SHP77 treated with DMSO at 0.1 percent for 48 hours (cell line): ENCODE measurements at places on chromosomes 6 and 20.

GRCh38 chr6:6730831-6731230, 142.3 kb downstream of the LY86 start:
- DNase-seq: no peak

- no peak for DNase-seq
Observed at GRCh38 chr6:3280866-3281465, 22.2 kb downstream of the PSMG4 start.

DNA sequence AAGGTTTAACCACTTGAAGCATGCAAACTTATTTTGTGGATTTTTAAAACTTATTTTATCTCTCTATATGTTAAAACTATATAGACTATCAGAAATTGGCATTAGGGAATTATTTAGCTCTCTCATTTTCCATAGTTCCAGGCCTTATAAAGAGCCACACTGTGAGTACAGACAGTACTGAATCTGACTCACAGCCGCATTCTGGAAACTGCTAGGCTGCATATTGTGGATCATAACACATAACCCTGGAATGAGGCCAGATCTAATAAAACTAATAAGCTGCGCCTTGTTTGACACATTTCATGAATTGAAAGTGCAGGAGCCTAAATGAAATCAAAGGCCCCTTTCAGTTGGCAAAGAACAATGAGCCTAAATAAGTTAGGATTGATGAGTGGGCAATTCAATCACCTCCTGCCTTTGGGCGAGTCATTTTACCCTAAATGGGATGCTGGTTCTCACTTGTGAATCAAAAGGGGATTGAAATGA, 308.4 kb downstream of the PACRG start:
- no peak for DNase-seq

- no peak for DNase-seq
Observed at GRCh38 chr6:19157486-19157885, 679.7 kb upstream of the ID4 start.

DNA sequence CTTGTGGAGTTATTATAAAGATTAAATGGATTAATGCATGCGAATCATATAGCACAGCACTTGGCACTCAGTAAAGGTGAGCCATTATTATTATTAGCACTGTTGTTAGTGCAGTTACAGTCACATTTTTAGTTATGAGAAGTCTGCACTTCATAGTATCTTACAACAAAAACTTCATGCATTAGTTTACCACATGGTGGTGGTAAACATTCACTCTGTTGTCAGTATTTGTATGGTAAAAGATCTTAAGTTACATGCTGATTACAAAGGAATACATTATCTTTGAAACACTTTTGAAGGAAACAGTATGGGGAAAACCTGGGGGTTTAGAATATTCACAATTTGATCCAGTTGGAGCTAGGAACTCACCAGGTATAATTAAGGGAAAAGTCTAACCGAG, 20.8 kb downstream of the TMEM14A start:
- DNase-seq: no peak

- DNase-seq: no peak
Observed at GRCh38 chr6:72381076-72381475, 240.8 kb upstream of the KCNQ5 start.

DNA sequence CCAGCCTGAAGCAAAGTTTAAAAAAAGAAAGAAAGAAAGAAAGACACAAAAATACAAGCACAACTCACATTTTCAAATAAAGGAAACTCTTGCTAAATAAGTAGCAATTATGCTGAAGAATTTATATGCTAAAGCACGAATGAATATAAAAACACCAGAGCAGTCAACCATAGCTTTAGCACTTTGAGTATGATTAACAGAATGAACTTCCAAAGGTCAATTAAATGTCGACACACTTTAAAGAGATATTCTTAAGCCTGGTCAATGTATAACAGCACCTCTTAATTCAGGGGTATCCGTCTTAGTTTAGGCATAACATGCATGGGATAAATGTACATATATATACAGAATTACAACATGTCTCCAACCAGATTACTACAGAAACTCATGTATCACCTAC, 125.9 kb downstream of the OGFRL1 start:
- no peak for DNase-seq

DNA sequence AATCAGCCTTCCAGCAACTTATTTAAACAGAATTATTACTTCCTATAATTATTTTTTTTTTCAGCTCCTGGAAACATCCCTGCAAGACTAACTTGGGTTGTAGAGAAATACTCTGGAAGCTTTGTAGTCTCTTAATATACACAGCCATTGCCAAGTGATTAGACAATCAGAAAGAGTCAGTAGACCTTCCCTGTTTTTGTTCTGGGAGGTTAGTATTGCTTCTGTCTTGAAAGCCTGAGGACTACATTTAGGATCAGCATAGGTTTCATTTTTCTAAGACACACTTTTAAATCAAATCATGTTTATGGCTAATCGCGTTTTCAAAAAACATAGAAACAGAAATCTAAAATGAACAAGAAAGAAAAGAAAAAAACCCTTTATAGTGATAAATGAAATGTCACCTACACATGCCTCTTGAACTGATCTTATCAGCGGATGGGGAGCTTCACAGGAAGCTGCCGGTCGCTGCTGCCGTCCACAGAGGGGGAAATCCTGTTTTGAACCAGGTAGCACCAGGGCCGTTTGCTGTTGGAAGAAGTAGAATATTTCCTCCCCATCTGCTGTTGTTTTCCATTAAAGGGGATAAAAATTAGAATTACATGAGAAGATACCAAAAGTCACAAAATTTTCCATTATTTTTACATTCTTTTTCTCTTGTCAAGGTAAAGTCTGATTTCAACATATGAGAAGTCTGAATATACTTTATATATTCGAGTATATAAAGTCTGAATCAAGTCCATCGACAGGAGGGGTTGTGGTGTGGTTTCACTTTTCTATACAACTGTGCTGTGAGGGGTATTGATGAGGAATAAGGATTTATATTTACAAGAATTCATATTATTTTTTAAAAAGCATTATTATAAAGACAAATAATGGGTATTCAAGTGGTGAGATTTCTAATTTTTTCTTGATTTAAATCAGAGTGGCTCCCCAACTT, 94.6 kb downstream of the ARMC2 start:
- DNase-seq: peak; percentile 44

- DNase-seq: no peak
Observed at GRCh38 chr20:53901064-53901463, 169.3 kb downstream of the BCAS1 start.

- DNase-seq: no peak
Observed at GRCh38 chr20:43722153-43722505, 4.7 kb downstream of the GTSF1L start.

DNA sequence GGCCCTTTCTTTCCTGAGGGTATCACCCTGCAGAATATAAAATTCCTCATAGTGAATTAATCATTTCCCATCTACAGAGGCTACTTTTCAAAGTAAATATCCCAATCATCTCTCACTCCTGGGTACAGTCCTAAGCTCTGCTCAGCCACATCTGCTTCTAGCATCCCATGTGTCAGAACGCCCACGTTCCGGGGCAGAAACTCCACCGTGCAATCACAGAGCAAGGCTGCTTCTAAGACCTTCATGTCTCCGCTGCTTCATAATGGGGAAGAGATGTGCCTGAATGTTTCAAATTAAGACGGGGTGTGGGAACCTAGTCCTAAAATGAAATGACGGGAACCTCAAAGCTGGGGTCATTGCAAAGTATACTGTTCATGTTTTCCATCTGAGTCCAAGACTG, 208.8 kb upstream of the GMDS start:
- no peak for DNase-seq

DNA sequence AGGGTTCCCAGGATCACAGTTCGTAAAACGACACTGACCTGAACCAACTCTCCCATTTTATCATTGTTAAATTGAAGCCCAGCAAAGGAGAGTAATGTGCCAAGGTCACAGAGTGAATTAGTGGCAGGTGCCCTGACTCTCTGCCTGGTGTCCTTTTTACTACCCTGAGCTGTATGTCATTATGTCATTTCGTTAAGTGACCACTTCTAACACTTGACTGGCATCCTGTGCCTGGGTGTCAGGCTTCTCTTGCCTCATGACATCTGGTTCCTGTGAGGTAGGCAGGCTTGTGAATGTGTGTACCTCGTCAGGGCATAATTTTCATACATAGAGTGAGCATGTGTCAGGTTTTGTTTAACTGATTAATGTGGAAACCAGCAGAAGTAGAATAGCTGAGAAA, 48.6 kb downstream of the RALY start:
- DNase-seq: peak; percentile 94

GRCh38 chr6:71410164-71410566, 121.6 kb downstream of the OGFRL1 start:
- no peak for DNase-seq

DNA sequence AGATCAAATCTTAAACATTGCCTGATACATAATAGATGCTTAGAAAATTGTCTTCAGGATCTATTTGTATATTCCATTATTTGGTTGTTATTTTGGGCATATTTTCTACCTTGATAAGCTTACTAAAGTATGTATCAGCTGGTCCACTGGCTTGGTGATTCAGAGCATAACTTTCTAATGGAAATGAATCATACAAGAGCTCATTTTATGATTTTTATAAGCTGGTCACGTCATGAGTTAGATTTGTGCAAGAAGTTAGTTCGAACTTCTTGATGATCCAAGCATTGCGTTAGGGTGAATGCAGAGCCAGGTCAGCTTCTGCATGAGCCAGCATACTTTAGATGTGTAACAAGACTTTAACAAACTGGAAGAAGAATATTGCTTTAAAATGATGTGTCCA, 144.5 kb upstream of the FLRT3 start:
- DNase-seq: no peak

DNA sequence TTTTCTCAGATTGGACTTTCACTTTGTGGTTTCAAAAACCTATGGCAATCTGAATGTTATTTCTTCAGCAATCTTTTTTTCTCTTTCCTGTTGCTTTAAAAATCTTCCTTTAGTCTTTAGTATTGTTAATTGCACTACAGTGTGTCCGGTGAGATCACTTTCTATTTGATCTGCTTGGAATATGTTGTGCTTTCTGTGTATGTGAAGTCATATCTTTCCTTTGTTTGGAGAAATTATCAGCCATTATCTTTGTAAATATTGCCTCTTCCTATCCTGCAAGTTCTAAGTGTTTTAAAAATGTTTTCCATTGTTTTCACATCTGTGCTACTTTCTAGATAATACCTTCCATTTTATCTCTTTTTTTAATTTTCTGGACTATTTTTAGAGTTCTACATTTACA, 171.4 kb upstream of the PRSS16 start:
- no peak for DNase-seq

GRCh38 chr6:8855411-8855810, 420.1 kb upstream of the SLC35B3 start:
- no peak for DNase-seq

DNA sequence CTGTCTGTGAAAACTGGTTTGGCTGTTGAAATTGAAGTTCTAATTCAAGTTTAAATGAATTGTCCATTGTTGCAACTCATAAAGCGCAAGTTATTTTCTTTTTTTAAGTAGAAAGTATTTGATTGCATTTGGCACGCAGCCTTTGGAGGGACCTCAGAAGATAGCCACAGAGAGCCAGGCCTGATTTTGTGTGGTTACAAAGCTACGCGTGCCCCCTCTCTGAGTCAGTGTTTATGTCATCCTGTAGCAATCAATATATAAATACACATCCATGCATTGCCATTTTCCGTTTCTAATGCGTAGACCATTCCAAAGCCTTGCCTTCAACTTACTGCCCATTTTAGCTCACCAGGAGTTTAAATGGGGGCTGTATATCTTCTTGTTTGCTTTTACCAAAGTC, 173.2 kb downstream of the TMEM242 start:
- no peak for DNase-seq
